ENCODE measurements at places on chromosomes 7 and 10. TPM values are rescaled to one million over a fixed set of nuclear protein-coding genes. Genes with fewer than 3 reads are reported as not detected.

DNA sequence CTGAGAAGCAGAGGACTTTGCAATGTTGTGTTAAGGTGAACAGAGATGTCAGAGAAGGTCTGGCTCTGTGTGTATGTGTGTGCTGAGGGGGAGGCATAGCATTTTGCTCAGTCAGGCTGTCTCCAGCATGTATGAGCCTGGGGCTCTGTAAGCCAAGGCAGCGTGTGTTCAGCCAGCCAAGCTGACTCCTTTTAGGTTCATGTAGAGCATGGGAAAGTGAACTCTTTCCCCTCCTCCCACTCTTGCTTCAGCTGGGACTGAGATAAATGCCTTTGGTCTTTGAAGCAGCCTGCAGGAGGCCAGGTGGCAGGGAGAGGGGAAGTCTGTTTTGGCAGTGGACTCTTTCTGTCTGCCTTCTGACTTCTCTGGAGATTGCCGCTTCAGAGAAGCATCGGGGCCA lies 3.8 kb downstream of the SFXN2 start:
- DNase-seq: peak; percentile 29

DNA sequence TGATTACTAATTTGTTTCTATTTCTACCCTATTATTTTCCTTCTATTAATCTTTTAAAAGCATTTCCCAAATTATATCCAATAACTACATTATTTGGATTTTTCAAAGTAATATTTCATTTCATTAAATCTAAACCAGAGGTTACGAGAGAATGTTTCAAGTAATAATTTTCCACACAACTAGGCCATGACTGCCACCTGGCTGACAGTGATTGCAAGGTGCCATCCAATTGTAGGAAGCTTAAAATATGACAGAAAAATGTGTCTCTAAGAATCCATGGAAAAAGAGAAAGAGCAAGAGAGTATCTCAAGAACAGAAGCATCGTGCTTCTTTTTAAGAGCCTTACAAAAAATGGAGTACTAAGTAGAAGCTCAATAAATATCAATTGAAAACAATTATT lies 48.7 kb downstream of the TPK1 start:
- DNase-seq: peak; percentile 29

GRCh38 chr7:124027236-124027635 lies 5.6 kb downstream of the TMEM229A start:
- no peak for DNase-seq

DNA sequence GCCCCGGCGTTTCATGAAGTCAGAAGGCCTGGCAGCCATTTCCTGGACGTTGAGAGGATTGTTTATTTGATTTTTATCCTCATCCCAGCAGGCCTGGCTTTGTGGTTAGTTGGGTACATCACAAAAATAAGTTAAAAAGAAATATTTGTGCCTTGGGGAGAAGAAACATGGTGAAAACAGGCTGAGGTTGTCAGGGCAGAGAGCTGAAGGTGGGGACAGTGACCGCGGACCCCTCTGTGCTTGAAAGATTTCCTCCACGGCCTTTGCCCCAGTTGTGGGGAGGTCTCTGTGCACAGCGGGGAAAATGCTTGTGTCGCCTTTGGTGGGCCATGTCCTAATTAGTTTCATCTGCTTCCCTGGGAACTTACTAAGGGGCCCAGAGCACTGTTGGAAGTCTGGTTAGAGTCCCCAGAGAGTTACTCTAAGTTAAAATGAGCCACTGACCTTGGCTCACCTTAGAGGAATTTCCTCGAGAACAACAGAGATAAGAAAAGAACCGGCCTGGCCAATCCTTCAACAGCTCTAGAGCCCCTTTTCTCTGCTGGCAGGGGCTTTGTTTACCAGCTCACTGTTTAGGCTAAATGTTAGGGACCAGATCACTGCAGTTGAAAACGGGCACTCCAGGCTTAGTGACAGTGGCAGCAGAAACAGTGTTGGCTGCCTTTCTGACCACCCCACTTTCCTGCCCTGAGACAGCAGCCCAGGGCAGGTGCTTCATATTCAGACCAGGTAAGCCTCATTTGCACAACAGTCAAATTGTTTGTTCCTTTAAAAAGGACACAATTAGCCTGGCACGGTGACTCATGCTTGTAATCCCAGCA lies 37.9 kb downstream of the CRCP start:
- peak; percentile 56 for DNase-seq

- no peak for DNase-seq
Measured at GRCh38 chr10:61905837-61906561, 4.5 kb downstream of the ARID5B start.

GRCh38 chr10:96082153-96082552 lies 38.8 kb downstream of the CCNJ start:
- DNase-seq: no peak

DNA sequence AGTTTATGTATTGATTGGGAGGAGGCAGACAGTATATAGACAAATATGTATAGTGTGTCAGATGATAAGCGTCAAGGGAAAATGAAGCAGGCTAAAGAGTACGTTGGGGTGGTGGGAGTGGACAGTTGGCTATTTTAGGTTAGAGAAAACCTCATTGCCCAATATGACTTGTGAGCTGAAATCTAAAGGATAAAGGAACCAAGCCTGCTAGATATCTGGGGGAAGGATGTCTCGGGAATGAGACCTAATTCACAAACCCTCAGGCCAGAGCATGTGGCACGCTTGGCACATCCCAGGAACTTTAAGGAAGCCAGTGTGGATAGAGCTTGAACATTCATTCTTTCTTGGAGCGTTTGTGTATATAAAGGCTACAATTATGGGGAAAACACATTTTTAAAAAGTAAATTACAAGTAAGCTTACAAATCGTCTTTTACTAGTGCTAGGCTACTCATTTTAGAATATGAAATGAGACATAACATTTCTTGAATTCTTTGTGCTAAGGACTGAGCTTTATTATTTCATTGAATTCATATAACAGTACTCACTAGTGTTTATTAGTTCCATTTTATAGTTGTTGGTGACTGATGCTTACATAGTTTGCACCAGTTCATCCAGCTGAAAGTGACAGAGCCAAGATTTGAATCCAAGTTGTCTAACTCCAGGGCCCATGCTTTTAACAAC lies 9.7 kb downstream of the FHIP2A start:
- no peak for DNase-seq

- no peak for DNase-seq
Measured at GRCh38 chr10:132858121-132859081, 72.5 kb upstream of the NKX6-2 start.

DNA sequence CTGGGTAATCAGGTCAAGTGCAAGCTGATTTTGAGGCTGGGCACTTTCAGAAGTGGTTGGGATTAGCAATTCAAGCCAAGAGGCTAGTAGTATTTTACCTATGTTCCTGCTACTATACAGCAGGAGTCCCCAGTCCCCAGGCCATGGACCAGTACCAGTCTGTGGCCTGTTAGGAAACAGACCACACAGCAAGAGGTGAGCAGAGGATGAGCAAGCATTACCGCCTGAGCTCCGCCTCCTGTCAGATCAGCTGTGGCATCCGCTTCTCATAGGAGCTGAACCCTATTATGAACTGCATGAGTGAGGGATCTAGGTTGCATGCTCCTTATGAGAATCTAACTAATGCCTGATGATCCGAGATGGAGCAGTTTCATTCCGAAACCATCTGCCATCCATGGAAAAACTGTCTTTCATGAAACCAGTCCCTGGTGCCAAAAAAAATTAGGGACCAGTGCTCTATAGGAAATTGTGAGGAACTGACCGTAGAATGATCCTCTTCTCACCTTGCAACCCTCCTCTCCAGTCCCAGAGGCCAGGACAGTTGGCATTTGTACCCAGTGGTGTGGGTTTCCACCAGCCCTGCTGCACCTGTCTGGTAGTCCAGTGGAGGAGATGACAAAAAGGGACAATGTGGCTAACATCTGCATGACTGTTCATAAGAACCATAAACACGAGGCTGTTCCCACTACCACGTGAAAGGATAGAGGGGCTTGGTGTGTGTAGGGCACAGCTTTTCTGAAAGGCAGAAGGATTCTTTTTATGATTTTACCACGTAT lies 172.5 kb downstream of the KIAA1217 start:
- no peak for DNase-seq

DNA sequence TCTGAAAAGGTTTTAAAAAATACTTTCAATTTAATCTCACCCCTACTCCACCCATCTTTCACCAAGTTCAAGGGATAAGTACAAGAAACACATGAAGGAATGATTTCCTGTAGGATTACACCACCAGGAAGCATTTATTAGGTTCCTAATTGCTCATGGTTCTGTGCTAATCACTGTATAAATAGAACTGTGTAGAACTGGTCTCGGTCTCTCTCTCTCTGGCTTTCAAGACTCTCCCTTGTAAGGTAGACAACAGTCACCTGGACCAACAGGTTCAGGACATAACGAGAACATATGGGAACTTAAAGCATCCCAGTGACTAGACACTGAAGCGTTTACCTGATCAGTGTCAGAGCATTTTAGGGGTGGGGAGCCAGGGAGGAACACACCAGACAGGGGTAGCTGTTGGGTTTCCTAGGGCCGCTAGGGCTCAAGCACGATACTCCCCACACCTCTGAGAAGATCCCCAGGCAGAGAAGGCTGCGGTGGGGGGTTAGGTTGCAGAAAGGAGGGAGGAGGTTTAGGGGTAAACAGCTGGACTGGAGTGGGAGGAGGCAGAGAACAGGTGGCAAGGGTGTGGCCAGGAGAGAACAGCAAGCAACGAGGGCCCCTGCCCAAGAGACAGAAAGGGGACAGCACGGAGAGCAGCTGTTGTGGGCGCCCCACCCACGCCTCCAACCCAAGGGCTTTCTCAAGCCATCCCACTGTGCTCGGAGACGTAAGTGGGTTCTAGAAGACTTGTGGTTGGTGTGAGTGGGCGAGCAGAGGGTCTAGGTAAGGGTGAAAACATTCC lies 52.5 kb upstream of the USP6NL start:
- no peak for DNase-seq

GRCh38 chr10:74320717-74321116 lies 169.7 kb downstream of the ADK start:
- DNase-seq: no peak

- no peak for DNase-seq
Measured at GRCh38 chr7:22969010-22969431, 44.9 kb downstream of the HYCC1 start.

- DNase-seq: no peak
Measured at GRCh38 chr7:4878336-4879335, 4.9 kb downstream of the RADIL start.

- no peak for DNase-seq
Measured at GRCh38 chr10:78371136-78371535, 337.5 kb downstream of the RPS24 start.

GRCh38 chr7:76069238-76069638 lies 21.3 kb downstream of the MDH2 start:
- peak; percentile 61 for DNase-seq

GRCh38 chr10:127618797-127619196 lies 69.7 kb downstream of the NPS start:
- no peak for DNase-seq

- no peak for DNase-seq
Measured at GRCh38 chr10:128481152-128481840, 355.1 kb upstream of the MKI67 start.

- DNase-seq: peak; percentile 33
Measured at GRCh38 chr10:14971867-14972448, 12.8 kb downstream of the MEIG1 start.

NUTM2A gene
- 0.14 TPM for total RNA-seq

SNX10 gene
- total RNA-seq: 1.2 TPM

ARMC3 gene
- not detected for total RNA-seq

VIPR2 gene
- total RNA-seq: not detected

NAMPT gene
- 133 TPM for total RNA-seq

MSMB gene
- not detected for total RNA-seq
